GM12864 (cell line): ENCODE measurements at places on chromosomes 11 and 22.

- no peak for DNase-seq
Observed at GRCh38 chr11:108551651-108552462, 41.7 kb downstream of the EXPH5 start.

GRCh38 chr11:111378861-111379601 is at the start of gene POU2AF1:
TSS of gene POU2AF1 (minus strand) at chr11:111379275. CDS start at chr11:111379177, 98 bp downstream.
- DNase-seq: peak; percentile 87

DNA sequence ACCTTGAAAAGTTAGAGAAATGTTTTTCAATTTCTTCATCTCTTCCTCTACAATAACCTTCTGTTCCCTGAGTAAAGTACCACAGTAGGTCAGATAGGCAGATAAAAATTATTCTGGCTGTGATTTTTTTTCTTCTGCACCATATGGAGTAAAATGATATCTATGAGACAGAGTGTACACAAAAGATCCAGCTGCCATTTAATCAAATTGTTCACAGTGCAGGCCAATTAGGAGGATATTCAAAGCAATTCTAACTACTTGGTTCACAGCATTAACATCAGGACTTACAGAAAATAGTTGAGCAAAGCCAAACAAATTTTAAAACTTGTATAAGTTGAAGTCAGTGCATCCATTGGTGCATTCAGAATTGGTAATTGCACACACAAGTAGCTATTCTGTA is 147.9 kb upstream of the LUZP2 start:
- no peak for DNase-seq

GRCh38 chr11:115498354-115498753 is 5.9 kb downstream of the CADM1 start:
- DNase-seq: no peak

DNA sequence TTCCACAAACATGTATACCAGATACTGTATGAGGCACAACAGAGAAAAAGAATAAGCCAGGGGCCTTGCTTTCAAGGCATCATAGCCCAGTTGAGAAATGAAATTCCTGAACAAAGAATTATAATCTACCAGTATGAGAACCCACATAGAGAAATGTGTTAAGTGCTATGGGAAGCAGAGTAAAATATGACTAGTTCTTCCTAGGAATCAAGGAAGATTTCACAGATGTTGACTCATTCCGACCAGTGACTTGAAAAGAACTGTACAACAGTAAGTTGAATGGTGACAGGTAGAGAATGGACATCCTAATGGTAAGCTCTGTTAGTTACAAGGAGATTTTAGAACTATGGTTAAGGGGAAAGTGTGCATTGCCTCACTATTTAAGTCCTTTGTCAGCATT is 102.6 kb downstream of the TRIM44 start:
- DNase-seq: no peak

- no peak for DNase-seq
Observed at GRCh38 chr11:100930185-100930778, 199.3 kb downstream of the PGR start.

GRCh38 chr11:104246590-104246989 is 82.6 kb upstream of the PDGFD start:
- DNase-seq: no peak
